Naive thymus-derived CD8-positive, alpha-beta T cell (primary cell): ENCODE measurements at places on chromosomes 11 and 22. TPM values are rescaled to one million over a fixed set of nuclear protein-coding genes. Genes with fewer than 3 reads are reported as not detected.

The UPK2 gene
- total RNA-seq, result 0.52 TPM

The MS4A4A gene
- not detected for total RNA-seq

The OAF gene
- 5.3 TPM for total RNA-seq

The MIAT gene
- total RNA-seq, result 362 TPM

- peak overlapping the region; percentile 84 for H3K4me3 ChIP-seq
- no peak for DNase-seq
- H3K4me1 ChIP-seq, result peaks cover 32% of the 10 kb centered on the region
- no peaks in the 10 kb centered on the region for H3K36me3 ChIP-seq
- peak overlapping the region; percentile 36 for H3K27ac ChIP-seq
These were observed 1.8 kb downstream of the TMEM86A start for GRCh38 chr11:18700375-18700774.

GRCh38 chr22:20211997-20212753, 55.9 kb downstream of the RTN4R start:
- H3K4me1 ChIP-seq, result peaks cover 19% of the 10 kb centered on the region
- H3K36me3 ChIP-seq, result no peaks in the 10 kb centered on the region
- peak overlapping the region; percentile 72 for H3K27ac ChIP-seq
- no peaks in the 10 kb centered on the region for H3K27me3 ChIP-seq
- DNase-seq, result no peak
- no peak overlapping the region for H3K4me3 ChIP-seq

DNA sequence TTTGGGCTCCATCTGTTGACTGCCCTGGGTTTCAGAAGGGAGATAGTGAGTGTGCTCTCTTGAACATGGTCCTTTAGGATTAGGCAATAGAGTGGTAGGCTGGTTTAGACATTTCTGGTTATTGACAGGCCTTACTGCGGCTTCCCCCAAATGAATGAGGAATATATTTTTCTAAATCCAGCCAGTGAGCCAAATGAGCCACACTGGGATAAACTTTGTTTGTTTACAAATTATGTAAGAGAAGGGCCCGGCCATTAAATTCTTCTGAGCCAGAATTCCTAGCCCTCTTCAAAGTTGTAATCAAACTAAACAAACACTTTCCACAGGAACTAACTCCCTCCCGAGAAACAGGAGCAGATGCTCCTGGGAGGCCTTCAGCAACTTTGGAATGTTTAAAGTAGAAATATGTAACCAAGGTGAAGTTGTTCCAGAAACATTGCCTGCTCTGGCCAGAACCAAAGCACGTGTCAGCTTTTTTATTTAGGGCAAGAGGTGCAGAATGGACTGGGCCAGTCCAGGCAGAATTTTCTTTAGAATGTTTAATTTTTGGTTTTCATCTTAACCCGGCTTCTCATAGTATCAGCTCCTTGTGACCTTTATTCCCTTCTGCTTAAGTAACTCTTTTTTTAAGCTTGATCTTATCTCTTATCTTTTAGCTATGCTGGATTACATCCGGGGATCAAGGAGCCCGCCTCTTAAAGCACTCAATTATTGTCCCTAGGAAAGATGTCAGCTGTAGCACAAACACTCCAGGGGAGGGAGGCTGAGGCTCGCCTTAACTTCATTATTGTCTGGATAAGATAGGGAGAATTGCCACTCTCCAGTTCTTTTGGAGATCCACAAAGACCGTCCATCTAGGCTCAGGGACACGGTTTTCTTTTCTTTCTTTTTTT, 28.7 kb downstream of the ZNRF3 start:
- no peaks in the 10 kb centered on the region for H3K4me1 ChIP-seq
- peaks cover 8% of the 10 kb centered on the region for H3K27me3 ChIP-seq
- no peak overlapping the region for H3K27ac ChIP-seq
- no peak for DNase-seq
- H3K36me3 ChIP-seq, result no peaks in the 10 kb centered on the region
- no peak overlapping the region for H3K4me3 ChIP-seq

- no peaks in the 10 kb centered on the region for H3K4me1 ChIP-seq
- H3K27me3 ChIP-seq, result peaks cover 7% of the 10 kb centered on the region
- DNase-seq, result no peak
- no peak overlapping the region for H3K4me3 ChIP-seq
- peaks cover 14% of the 10 kb centered on the region for H3K36me3 ChIP-seq
These were observed 19.8 kb upstream of the OOSP1 start for GRCh38 chr11:59918480-59918879.

- H3K27ac ChIP-seq, result no peak overlapping the region
- no peak for DNase-seq
- no peaks in the 10 kb centered on the region for H3K27me3 ChIP-seq
- H3K4me1 ChIP-seq, result peaks cover 16% of the 10 kb centered on the region
These were observed 30.9 kb upstream of the WNT7B start for GRCh38 chr22:46007848-46008261.

GRCh38 chr22:17905445-17905844, 118.9 kb downstream of the MICAL3 start:
- H3K27me3 ChIP-seq, result no peaks in the 10 kb centered on the region
- no peak for DNase-seq
- peaks cover 45% of the 10 kb centered on the region for H3K36me3 ChIP-seq
- no peaks in the 10 kb centered on the region for H3K4me1 ChIP-seq
- H3K4me3 ChIP-seq, result no peak overlapping the region

GRCh38 chr22:46052331-46052771, 75.4 kb upstream of the WNT7B start:
- H3K4me3 ChIP-seq, result peak overlapping the region; percentile 92
- H3K4me1 ChIP-seq, result peaks cover 75% of the 10 kb centered on the region
- DNase-seq, result no peak
- no peaks in the 10 kb centered on the region for H3K36me3 ChIP-seq

GRCh38 chr22:30208631-30209603, 37.6 kb downstream of the LIF start:
- H3K4me1 ChIP-seq, result peaks cover 11% of the 10 kb centered on the region
- H3K27me3 ChIP-seq, result no peaks in the 10 kb centered on the region
- no peaks in the 10 kb centered on the region for H3K36me3 ChIP-seq

GRCh38 chr11:81913793-81914192, 819.9 kb downstream of the FAM181B start:
- DNase-seq, result no peak
- no peaks in the 10 kb centered on the region for H3K27me3 ChIP-seq

- H3K27ac ChIP-seq, result no peak overlapping the region
- H3K36me3 ChIP-seq, result no peaks in the 10 kb centered on the region
- H3K27me3 ChIP-seq, result no peaks in the 10 kb centered on the region
- peaks cover 35% of the 10 kb centered on the region for H3K4me1 ChIP-seq
- no peak for DNase-seq
These were observed 2.8 kb upstream of the TNFRSF13C start for GRCh38 chr22:41929418-41929810.

DNA sequence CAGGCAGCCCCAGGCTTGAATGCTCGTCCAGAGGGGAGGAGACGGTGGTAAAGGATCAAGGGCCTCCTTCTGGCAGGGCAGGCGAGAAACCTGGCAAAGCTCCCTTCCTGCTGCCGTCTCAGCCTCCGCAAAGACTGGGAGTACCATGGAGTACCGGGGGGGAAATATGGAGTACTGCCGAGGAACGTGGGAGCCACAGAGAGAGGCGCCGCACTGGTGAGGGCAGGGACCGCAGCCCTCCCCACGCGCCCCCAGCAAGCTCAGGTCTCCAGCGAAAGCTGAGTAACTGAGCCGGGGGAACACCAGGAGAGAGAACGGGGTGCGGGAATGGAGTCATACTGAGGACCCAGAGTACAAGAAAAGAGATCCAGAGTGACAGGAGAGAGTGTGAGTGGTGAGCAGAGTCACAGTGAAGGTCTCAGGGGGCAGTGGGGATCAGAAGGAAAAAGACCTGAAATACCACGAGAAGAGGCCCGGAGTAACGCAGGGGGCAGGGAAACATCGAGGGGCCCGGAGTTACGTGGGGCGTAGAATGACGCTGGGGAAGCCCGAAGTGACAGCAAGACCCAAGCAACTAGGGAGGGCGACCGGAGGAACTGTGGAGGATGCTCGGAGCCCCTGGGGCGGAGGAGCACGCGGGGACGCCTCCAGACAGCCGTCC, 740 bp downstream of the EML3 start:
- no peaks in the 10 kb centered on the region for H3K27me3 ChIP-seq
- H3K4me3 ChIP-seq, result peak overlapping the region; percentile 98
- H3K27ac ChIP-seq, result peak overlapping the region; percentile 96
- no peaks in the 10 kb centered on the region for H3K36me3 ChIP-seq

DNA sequence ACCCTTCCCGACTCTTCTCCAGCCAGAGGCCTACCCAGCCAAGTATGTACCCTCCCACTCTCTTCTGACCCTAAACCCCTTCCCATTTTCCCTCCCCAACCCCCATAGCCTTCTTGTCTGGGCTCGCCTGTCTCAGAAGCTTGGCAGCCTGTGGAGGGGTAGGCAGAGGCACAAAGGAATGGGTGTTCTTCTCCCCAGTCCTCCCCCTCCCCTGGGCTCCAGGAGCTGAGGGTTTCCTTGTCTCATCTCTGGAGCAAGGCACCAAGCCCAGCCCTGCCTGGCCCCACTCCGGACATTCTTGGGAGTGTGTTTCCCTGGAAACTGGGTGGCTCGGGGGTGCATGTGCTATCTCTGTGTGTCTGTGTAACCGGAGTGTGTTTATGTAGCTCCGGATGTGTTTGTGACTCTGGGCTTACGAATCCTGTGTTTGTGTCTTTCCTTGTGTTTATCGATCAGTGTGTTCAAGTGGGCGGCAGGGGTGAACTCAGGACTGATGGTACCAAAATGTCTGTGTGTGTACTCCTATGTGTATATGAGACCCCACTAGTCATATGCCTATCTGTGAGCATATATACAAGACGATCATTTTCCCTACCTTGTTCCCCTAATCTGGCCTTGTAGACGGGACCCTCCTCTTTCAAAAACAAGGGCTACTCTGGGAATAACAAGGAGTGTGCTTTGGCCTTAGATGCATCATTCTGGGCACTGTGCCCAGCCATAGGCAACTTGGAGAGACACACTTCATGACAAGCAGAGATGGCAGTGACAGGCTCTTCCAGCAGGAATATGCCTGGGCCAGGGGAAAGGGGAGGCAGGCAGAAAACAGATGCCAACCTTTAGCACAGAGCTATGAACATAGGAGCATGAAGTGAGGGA, 10.9 kb downstream of the PHLDB1 start:
- no peak overlapping the region for H3K4me3 ChIP-seq
- peaks cover 20% of the 10 kb centered on the region for H3K27me3 ChIP-seq
- no peak for DNase-seq
- peaks cover 7% of the 10 kb centered on the region for H3K4me1 ChIP-seq
- H3K36me3 ChIP-seq, result peaks cover 2% of the 10 kb centered on the region
- no peak overlapping the region for H3K27ac ChIP-seq

- H3K4me3 ChIP-seq, result no peak overlapping the region
- no peaks in the 10 kb centered on the region for H3K27me3 ChIP-seq
- DNase-seq, result no peak
- no peak overlapping the region for H3K27ac ChIP-seq
- H3K4me1 ChIP-seq, result no peaks in the 10 kb centered on the region
- no peaks in the 10 kb centered on the region for H3K36me3 ChIP-seq
These were observed 761.5 kb downstream of the NTM start for GRCh38 chr11:132131961-132132360.

- no peaks in the 10 kb centered on the region for H3K27me3 ChIP-seq
- peak overlapping the region; percentile 34 for H3K27ac ChIP-seq
These were observed 42.9 kb downstream of the CBL start for GRCh38 chr11:119248750-119249670.

DNA sequence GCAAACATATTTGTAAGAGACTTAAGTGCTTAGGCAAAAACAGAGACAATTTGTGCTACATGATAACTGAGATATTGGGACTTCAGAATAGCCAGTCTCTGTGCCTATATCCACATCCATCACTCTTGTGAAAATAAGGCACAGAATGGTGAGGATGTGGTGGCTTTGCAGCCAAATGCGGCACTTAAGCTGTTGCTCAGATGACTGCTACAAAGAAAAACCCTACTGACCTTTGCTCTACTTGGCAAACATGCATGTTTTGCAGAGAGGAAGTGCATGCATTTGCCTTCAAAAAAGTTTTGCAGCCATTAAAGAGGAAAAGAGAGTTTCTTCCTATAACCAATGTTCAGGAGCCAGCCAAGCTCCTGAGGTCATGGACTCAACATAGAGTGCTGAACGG, 675.0 kb upstream of the KIRREL3 start:
- H3K36me3 ChIP-seq, result no peaks in the 10 kb centered on the region
- no peaks in the 10 kb centered on the region for H3K4me1 ChIP-seq
- no peak overlapping the region for H3K4me3 ChIP-seq
- no peak for DNase-seq
- no peak overlapping the region for H3K27ac ChIP-seq

DNA sequence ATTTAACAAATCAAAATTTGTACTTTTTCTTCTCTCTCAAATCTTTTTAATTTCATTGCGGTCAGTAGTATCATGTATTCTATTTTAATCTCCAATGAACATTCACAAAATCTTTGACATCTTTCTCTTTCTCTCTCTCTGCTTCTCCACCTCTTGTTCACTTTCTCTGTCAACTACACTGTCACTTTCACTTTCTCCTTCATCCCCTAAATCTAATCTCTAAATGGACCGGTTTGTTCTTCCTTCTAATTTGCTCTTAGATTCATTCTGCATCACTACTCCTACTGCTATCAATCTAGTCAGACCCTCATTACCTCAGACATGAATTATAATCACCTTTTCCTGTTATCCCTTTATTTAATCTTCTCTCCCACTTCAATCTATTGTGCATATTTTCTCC, 18.6 kb downstream of the CCDC73 start:
- no peaks in the 10 kb centered on the region for H3K27me3 ChIP-seq
- peaks cover 10% of the 10 kb centered on the region for H3K4me1 ChIP-seq
- no peaks in the 10 kb centered on the region for H3K36me3 ChIP-seq
- H3K27ac ChIP-seq, result peak overlapping the region; percentile 6
- peak overlapping the region; percentile 59 for H3K4me3 ChIP-seq
- no peak for DNase-seq
